Hematopoietic multipotent progenitor cell treated with erythropoietin and hydrocortisone succinate and interleukin-3 and kit ligand, for 15 days (in vitro differentiated cells): ENCODE measurements at places on chromosomes 3 and 15.

DNA sequence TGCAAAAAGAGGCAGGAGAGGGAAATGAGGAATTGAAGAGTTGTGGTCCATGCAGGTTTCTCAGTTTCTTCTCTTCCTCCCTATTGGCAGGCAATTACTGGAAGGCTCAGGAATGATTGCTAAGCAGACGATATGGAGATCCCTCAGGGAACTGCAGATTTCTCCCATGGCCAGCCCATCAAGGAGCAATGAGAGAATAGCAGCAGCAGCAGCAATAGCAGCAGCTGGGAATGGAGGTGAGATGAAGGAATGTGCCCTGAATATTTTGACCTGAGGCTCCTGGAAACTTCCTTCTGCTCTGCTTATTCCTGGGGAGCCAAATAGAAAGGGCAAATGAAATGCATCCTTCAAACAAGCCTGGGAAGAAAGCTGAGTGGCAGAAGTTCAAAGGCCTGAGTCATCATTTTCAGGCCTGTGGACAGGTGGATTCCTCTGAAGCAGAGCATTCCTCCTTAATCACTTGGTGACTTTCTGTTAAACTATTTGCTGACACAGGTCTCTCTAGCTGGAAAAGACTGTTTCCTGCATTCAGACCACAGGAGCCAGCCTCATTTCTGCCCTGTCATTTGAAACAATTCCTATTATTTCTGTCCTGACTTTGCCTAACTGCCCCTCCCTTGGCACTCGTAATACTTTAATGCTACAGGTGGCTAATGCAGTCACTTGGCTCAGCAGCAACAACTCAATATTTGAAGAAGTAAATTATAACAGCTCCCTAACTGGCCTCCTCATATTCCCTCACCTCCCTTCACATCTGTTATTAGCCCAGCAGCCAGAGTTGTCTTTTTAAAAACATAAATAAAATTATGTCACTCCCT is 146.9 kb upstream of the GADL1 start:
- no peak for DNase-seq

DNA sequence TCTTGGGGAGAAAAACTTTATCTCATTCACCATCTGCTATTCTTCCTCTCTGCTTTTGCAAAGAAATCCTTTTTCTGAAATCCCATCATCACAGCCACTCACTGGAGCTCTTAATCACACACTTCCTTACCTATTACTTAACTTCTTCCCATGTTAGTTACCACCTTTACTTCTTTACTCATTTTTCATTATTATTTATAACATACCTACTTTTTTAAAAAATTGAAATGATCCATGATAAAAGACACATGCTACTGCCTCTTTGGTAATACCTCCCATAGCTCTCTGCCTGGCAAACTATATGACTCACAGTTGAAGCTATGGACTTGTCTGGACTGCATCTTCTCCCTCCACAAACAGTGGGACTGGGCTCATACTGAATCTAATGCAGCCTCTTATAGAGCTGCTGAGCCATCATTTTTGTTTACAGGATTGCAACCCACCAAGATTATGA is 150.3 kb downstream of the TNIK start:
- no peak for DNase-seq

DNA sequence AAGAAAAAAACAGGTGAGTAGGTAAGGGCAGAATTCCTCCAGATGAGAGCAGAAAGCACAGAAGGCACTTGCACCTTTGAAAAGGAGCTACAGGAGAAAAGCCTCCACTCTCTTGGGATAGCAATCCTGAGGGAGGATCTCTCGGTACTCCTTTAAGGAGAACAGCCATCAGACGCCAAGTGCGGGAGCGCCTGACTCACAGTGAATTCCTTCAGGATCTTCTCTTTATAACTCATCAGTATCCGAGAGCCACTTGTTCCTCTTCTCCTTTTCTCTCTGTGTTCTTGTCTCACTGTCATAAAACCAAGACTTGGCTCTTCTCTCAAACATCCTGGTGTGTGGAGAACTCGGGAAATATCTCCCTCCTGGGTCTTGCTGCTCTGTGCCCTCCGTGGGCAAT is 10.1 kb upstream of the GOLGA8J start:
- no peak for DNase-seq

- no peak for DNase-seq
Observed at GRCh38 chr3:124292329-124292728, 300.4 kb upstream of the ROPN1 start.

DNA sequence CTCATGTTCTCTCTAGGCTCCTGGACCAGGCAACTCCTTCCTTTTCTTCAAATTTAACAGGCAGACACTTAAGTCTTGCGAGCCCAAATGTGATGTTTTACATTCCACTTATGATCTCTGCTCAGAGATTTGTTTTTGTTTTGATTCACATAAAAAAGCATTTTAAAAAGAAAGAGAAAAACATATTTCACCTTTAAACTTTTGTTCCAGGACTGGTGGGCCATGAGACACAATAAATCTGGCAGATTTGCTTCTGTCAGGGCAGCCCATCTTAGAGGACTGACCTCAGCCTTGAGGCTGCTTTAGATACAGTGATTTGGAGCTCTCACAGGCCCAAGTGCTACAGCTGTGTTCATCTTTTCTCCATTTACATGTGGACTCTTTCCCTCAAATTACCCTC is 52.0 kb downstream of the CMSS1 start:
- no peak for DNase-seq
